Large intestine (tissue), 12 donors: ENCODE measurements at places on chromosomes 11 and 22. TPM values are rescaled to one million over a fixed set of nuclear protein-coding genes. Genes with fewer than 3 reads are reported as not detected.
A peak's percentile ranks its signal among the peaks of the same experiment; 100 is the strongest.

GRCh38 chr22:35608088-35608487, 9.0 kb downstream of the MB start:
- DNase-seq = no peak

POU2F3 gene
- 1.5 TPM for polyA plus RNA-seq

RFPL1 gene
- 0.37 TPM for polyA plus RNA-seq

- no peak for DNase-seq
Observed at GRCh38 chr11:116376547-116376946, 396.2 kb downstream of the BUD13 start.

GRCh38 chr22:48084041-48084728, 1321.7 kb downstream of the TBC1D22A start:
- no peak for DNase-seq

DNA sequence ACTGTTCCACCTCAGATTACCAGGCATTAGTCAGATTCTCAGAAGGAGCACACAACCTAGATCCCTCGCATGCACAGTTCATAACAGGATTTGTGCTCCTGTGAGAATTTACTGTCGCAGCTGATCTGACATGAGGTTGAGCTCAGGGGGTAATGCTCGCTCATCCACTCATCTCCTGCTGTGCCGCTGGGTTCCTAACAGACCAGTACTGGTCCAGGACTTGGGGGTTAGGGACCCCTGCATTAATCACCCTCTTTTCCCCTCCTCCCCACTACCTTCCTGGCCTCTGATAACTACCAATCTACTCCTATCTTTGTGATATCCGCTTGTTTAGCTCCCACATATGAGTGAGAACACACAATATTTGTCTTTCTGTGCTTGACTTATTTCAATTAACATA, 83.5 kb upstream of the FSHB start:
- DNase-seq = no peak

DNA sequence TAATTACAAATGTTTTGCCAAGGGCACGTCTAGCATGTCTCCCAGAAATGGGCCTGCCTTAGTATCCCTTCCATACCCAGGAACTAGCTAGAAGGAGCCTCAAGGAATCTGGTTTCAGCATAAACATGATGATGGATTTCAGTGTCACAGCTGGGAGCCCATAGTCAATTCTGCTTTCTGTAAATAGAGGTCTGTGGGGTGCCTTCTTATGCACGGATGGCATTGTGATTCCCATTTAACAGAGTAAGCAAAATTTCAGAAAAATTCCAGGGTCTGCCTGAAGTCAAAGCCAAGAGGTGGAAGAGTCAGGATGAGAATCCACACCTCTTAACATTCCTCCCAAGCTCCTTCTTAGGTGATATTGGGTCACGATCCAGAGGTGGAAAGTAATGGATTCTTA, 12.1 kb downstream of the DUSP18 start:
- no peak for DNase-seq

DNA sequence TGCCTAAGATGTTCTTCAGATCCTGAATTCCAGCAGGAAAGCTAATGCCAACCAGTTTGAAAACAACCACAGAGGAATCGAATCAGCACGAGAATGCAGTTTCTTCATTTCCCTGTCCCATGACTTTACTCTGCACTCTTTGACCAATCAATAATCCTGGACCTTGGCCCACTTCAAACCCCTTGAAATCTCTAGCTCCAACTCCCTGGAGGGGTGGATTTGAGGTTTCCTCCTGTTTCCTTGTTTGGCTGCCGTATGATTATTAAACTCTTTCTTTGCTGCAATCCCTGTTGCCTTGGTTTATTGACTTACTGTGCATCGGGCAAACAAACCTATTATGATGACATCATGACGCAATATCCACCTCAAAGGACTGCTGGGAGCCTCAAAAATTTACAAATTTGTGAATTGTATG, 109.3 kb downstream of the FBXO7 start:
- no peak for DNase-seq

MMP11 gene
- 12.7 TPM for polyA plus RNA-seq

DNA sequence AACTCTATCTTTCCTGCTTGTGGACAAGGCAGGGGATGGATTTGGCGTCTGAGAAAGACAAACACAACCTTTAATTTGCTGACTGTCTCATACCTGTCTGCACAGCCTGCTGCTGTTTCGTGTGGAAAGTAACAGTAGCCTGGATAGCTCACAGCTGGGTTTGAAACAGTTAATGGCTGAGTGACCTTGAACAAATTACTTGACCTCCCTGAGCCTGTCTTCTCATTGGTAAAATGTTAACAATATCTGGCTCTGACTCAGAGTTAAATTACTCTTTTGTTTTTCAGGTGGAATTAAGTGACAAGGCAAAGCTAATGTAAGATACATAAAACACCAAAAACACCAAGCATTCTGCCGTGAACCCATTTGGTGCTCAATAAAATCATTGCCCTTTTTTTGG, 41.1 kb upstream of the ADA2 start:
- no peak for DNase-seq

BATF2 gene
- polyA plus RNA-seq = 15.7 TPM

DNA sequence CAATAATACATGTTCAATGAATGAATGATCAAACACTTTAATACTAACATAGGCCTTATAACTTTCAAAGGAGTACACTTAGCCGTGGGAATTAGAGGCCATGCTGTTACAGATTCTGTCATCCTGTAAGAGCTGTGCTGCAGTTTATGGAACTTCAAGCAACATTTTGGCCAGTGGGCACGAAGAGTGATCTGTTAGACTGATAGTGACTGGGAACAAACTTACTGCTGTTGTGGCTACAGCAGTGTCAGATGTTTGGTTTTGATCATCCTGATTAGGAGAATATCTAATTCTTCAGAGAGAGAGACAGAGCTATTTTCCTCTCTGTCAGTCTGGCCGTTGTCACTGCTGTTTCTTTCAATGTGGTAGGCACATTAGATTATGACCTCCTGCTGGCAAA, 348.9 kb downstream of the NELL1 start:
- DNase-seq = no peak

TPBGL gene
- polyA plus RNA-seq = 0.39 TPM

GRCh38 chr11:17098038-17098437, 20.6 kb upstream of the RPS13 start:
- no peak for DNase-seq

DEPDC7 gene
- 58.3 TPM for polyA plus RNA-seq

GRCh38 chr11:44950031-44950624, 555 bp downstream of the TP53I11 start:
- DNase-seq = peak; percentile 51

GRCh38 chr22:35634943-35635540, 13.2 kb upstream of the APOL6 start:
- DNase-seq = no peak

DNA sequence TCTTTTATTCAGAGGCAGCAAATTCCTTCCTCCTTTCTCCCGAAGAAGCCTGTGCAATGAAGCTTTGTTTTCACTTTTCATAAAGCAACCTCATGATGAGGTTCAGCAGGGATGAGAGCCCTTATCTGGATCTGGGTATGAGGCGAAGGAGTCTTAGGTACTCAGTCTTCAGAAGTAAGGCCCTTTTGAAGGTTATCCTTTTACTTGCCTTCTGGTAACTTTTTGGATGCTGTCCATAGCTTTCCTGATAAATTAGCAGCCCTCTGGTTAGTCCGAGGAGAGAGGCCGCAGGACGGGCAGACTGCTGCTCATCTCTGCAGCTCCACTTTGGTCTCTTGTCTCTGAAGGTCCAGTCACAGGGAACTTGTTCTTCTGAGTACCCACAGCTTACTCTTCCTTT, 1.1 kb downstream of the TRIM22 start:
- DNase-seq = no peak

MUC15 gene
- polyA plus RNA-seq = not detected

GRCh38 chr11:93510196-93510873, 32.9 kb downstream of the SMCO4 start:
- no peak for DNase-seq

- no peak for DNase-seq
Observed at GRCh38 chr11:21398195-21398594, 728.8 kb downstream of the NELL1 start.

PATE4 gene
- polyA plus RNA-seq = 0.04 TPM

DNA sequence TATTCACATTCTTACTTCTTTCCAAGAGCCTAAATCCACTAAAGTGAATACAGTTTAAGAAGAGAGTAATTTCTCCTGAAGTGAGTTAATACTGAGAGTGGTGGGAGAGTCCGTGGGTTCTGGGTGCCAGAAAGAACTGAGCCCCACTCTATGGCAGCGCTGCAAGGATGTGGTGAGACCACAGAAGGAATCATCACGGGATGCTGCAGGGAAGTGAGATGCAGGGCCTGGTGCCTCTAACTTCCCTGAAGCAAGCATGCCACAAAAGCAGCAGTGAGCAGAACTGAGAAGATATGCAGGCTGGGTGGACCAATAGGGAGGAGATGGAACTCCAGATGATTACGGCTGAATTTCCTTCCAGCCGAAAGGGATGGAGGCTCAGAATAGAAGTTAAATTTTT, 5.0 kb upstream of the MMP12 start:
- no peak for DNase-seq

ALDH3B1 gene
- polyA plus RNA-seq = 21.1 TPM

GRCh38 chr11:1197431-1197885, 25.4 kb upstream of the MUC5B start:
- no peak for DNase-seq

ART5 gene
- polyA plus RNA-seq = 0.25 TPM

AMOTL1 gene
- polyA plus RNA-seq = 15.5 TPM

- DNase-seq = peak; percentile 74
Observed at GRCh38 chr11:102157219-102157618, 47.0 kb downstream of the YAP1 start.

LMNTD2 gene
- polyA plus RNA-seq = 4.6 TPM

MS4A6A gene
- 53.8 TPM for polyA plus RNA-seq

TRIM51 gene
- polyA plus RNA-seq = not detected

GRCh38 chr11:26974069-26974783, 19.7 kb upstream of the FIBIN start:
- no peak for DNase-seq

GRCh38 chr22:37802310-37803194, 5.2 kb upstream of the GCAT start:
- DNase-seq = peak; percentile 86

DNA sequence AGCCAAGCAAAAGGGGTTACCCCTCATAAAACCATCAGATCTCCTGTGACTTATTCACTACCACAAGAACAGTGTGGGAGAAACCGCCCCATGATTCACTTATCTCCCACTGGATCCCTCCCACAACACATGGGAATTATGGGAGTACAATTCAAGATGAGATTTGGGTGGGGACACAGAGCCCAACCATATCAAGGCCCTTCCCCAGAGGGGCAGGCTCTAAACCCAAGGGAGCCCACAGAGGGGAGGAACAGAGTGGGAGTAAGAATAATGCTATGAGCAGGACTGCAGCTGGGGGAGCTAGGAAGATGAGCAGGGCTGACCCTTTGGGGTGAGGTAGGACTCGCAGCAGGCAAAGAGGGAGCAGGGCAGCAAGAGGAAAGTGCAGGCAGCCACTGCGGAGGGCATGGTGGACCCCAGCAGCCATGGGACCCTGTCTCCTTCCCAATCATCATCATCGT, 59.3 kb downstream of the CD82 start:
- no peak for DNase-seq

B3GAT1 gene
- polyA plus RNA-seq = 2.0 TPM

ISX gene
- polyA plus RNA-seq = 74.1 TPM

DNA sequence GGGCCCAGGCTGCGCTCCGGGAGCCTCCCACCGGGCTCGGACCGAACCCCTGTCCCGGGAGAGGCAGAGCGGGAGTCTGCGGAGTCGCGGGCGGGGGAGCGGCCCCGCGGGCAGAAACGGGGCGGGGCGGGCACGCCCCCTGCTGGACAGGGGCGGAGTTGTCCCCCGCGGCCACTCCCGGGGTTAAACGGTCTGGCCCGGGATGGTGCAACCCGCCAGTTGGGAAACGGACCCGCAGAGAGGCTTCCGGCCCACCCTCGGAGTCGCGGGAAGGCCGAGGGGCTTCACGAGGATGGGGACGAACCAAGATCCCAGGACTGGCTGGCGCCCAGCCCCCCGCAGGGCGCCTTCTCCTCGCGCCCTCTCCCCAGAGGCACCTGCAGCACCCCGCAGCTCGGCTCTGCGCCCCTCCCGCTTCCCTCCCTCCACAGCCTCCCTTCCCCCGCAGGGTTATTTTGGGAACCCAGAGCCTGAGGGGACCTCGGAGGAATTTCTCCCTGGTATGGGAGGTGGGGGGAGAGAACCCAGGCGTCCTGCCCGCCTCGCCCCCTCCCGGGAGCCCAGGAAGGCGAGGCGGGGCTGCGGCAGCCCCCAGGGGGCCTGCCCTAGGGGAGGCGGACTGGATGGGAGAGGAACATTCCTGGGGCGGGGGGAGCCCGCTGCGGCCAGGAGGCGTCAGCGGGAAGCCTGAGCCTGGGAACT, 902 bp downstream of the RASGRP2 start:
- peak; percentile 64 for DNase-seq

- DNase-seq = no peak
Observed at GRCh38 chr22:36700711-36701670, 2.6 kb downstream of the CACNG2 start.
